Esophagus squamous epithelium (tissue), 5 donors: ENCODE measurements at places on chromosomes 3 and 15. TPM values are rescaled to one million over a fixed set of nuclear protein-coding genes. Genes with fewer than 3 reads are reported as not detected.

DNA sequence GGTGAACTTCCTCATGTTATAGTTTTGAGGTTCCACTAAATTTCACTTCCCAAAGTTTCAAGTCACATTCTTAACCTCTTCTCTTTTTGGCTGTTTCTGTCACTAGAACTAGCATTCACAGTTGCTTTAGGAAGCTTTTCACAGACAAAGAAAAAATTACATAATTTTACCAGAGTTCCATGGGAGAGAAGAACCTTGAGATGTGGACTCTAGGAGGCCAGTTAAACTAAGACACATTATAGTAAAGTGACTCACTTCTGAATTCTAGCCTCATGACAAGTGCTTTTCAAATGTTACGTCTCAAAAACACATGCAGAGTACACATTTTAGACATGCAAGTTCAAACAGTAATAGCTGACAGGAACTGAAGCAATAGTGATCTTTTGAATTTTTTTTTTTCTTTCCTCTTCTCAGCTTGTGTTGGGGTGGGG, 39.9 kb upstream of the LRTM1 start:
- H3K4me1 ChIP-seq, result peaks cover 7% of the 10 kb centered on the region
- H3K27ac ChIP-seq, result no peak overlapping the region

DNA sequence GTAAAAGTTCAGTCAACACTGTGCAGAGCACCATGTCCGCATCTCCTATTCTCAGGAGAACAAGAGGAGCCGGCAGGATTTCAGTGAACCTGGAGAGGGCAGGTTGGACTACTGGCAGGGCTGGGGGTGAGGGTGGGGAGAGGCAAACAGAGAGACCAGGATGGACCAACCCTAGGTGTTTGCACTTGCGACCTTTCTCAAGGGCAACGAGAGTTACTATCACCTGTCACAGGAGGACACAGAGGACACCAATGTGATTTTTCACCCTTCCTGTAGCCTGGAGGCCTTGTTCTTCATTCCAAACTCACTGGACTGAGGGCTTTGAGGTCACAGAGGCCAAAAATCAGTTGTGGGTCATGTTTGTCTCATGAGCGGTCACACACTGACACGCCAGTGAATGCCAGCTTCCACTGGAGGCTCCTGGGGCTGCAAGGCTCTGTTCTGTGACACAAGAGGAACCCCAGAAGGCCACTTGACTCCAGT, 89.5 kb downstream of the CPN2 start:
- H3K27me3 ChIP-seq, result no peaks in the 10 kb centered on the region
- no peaks in the 10 kb centered on the region for H3K36me3 ChIP-seq
- no peak overlapping the region for H3K4me3 ChIP-seq
- H3K4me1 ChIP-seq, result no peaks in the 10 kb centered on the region
- DNase-seq, result no peak

- no peaks in the 10 kb centered on the region for H3K4me1 ChIP-seq
- H3K27me3 ChIP-seq, result no peaks in the 10 kb centered on the region
- H3K4me3 ChIP-seq, result no peak overlapping the region
- no peak for DNase-seq
Observed at GRCh38 chr15:78249131-78249530, 14.8 kb upstream of the ACSBG1 start.

DNA sequence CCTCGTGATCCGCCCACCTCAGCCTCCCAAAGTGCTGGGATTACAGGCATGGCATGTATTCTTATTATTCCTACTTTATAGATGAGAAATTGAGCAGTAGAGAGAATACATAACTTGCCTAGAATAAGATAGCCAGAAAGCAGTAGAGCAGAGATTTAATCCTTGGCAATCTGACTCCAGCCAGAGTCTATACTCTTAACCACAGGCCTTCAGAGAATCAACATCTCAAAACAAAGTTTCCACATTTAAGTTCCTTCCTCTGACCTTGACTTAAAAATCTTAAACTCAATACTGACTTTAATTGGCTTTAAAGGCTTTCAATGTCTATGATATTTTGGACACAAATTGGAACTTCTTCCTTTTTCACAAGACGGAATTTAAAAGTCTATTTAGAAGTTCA, 37.1 kb downstream of the ZNF106 start:
- H3K27ac ChIP-seq, result no peak overlapping the region
- DNase-seq, result no peak

DNA sequence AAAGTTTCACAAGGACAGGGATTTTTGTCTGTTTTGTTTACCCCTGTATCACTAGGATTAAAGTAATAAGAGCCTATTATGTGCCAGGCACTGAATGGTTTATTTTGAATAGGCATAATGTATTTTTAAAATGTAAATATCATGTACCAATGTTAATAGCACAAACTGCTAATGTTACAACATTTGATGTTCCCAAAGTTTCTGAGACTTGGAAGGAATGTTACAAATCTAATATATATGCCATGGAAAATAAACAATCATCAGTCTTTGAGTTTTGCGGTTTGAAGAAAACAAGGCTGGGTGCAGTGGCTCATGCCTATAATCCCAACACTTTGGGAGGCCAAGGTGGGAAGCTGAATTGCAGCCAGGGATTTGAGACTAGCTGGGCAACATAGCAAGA, 159.4 kb downstream of the CDIN1 start:
- no peak overlapping the region for H3K27ac ChIP-seq
- no peaks in the 10 kb centered on the region for H3K4me1 ChIP-seq
- no peak for DNase-seq
- H3K4me3 ChIP-seq, result no peak overlapping the region
- no peaks in the 10 kb centered on the region for H3K36me3 ChIP-seq

DNA sequence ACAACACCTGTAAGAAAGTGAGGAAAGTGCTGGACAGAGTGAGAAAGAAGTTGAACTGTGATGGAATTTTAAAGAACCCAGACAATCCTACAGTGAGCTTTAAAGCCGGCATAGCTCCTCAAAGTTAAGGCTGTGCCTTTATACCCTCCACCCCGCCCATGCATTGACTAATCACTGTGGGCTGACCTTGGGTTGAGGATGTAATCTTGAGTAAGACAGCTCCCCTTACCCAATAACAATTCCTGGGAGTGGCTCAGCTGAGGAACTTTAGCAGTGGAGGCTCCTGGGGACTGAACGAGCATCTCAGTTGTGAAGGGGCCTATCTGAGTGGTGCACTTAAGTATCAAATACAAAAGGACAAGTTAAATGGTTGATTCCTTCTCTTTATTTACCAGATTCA, 35.7 kb upstream of the ZNF770 start:
- peak overlapping the region; percentile 33 for H3K27ac ChIP-seq
- H3K4me1 ChIP-seq, result no peaks in the 10 kb centered on the region
- H3K27me3 ChIP-seq, result no peaks in the 10 kb centered on the region
- DNase-seq, result no peak

DNA sequence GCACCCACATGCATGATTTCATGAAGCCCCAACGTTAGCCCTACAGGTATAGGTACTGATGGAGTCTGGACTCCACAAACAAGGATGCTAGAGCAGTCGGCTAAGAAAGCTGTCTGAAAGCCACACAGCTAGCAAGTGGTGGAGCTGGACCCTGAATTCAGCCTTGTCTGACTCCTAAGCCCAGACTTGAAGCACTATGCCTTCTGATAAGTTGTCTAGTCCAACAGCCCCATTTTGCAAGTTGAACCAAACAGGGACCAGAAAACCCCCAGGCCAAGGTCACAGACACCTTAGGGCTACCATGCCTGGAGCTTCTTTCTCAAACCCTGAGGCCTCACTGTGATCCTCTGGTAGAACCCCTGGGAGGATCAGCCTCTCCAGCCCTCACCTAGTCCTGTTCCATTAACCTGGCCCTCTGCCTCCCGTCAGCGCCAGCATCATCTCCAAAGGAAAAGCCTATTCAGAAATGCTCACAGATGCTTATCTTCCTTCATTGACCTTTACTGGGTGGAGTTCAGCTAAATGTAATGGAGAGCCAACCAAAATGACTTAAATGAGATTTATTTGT, 1.7 kb upstream of the SLCO2A1 start:
- H3K4me1 ChIP-seq, result peaks cover 49% of the 10 kb centered on the region
- no peak overlapping the region for H3K4me3 ChIP-seq
- no peaks in the 10 kb centered on the region for H3K36me3 ChIP-seq
- DNase-seq, result no peak

DNA sequence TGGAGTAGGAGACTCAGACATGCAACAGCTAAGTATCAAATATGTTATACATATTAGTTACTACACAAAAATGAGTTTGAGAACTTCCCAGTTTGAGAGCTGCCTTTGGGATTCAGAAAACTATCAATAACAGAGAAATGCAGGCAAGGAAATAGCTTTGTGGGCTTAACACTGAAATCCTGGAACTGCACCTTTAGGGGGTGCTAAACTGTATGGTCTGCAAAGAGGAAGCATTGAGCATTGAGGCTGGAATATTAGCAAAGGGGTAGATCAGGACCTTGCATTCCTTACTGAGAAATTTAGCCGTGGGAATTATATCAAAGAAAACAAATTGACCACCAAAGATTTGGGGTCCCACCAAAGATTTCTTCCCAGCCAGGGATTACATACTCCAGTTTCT, 580.0 kb downstream of the ZNF385D start:
- no peaks in the 10 kb centered on the region for H3K27me3 ChIP-seq
- no peak overlapping the region for H3K4me3 ChIP-seq
- no peaks in the 10 kb centered on the region for H3K36me3 ChIP-seq
- no peak for DNase-seq
- H3K4me1 ChIP-seq, result no peaks in the 10 kb centered on the region

GOLGA6D gene
- not detected for total RNA-seq

GCSAM gene
- 0.57 TPM for total RNA-seq

ROPN1 gene
- total RNA-seq, result 0.38 TPM

GP5 gene
- total RNA-seq, result not detected
